ENCODE measurements at places on chromosomes 3 and 15.

GRCh38 chr3:194270627-194271459 is 80.3 kb downstream of the CPN2 start:
- peak; percentile 79 for DNase-seq

- DNase-seq: no peak
Measured at GRCh38 chr15:86964271-86964670, 884.6 kb downstream of the AGBL1 start.

DNA sequence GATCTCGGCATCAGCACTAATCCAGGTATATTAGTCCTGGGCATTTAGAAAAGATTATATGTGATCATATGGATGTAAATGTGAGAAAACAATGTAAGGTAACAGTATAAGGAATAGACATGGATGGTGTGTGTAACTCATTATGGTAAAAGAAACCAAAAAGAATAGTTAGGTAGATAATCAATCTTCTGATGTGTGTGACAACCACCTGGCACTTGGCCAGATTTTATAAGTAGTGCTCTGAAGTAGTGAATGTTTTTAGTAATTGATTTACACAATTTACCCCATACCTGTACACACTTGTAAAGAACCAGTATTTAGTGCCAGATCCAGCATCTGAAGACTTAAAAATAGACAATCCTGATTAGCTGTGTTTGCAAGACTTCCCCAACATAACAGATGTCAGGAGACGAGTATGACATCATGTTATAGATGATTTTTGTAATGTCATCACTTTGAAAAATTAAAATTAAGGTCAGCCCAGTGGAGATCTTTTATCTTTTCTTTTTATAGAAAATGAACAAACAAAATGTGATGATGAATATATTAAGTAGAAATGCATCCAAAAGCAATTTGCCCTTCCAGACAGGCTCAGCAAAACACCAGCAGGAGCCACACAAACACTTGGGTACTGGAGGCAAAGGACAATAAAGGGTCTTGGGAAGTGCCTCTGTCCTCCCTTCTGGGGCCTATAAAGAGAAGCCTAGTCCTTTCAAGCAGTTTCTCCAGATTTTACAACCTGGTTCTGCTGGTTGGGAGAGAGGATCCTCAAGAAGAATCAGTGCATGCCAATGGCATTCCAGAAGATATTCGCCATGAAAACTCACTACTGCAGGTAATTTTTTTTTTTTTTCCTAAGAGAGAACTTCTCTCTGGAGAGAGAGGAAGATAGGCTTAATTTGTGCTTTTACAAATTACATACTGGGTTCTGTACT is 140.7 kb downstream of the MECOM start:
- DNase-seq: no peak

DNA sequence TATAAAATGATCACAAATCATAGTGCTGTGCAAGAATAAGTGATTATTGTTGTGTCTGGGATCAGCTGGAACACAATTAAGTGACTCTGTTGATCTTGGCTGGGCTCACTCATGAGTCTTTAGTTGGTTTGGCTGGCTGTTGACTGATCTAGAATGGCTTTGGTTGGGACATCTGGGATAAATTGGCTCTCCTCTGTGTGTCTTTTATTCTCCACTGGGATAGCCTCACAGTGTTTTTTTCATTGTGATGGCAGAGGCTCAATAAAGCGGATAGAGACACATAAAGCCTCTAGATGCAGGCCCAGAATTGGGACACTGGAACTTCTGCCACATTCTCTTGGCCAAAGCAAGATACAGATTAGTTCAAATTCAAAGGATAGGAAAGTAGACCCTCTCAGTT is 735.6 kb downstream of the PDCD6IP start:
- no peak for DNase-seq

- no peak for DNase-seq
Measured at GRCh38 chr15:69164807-69165636, 4.6 kb downstream of the GLCE start.

DNA sequence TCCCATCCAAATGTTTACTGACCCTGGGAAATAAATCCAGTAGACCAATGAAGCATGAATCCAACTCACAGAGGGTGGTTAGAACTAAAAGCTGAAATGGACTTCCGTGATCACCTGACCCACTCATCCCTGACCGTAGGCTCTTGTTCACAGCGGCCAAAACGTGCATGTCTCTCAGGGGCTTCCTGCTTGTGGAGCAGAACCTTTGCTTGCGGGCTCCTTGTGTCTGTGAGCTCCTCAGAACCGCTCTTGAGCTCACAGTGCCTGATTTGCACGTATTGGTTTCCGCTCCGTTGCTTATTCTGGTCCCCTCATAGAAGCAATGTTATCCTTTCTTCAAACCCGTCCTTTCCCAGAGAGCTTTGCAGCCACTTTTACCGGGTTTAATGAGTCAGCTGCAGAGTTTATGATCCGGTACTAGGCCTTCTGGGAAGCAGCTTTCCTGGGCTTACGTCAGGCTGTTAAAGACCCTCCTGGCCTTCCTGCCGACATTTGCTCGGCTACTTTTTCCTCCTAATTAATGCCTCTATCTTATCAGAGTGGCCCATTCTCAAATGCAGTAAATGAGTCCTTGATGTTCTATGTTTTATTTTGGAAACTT is 35.4 kb downstream of the LIPC start:
- DNase-seq: peak; percentile 22

- DNase-seq: peak; percentile 34
Measured at GRCh38 chr3:105906836-105907235, 38.0 kb upstream of the CBLB start.

DNA sequence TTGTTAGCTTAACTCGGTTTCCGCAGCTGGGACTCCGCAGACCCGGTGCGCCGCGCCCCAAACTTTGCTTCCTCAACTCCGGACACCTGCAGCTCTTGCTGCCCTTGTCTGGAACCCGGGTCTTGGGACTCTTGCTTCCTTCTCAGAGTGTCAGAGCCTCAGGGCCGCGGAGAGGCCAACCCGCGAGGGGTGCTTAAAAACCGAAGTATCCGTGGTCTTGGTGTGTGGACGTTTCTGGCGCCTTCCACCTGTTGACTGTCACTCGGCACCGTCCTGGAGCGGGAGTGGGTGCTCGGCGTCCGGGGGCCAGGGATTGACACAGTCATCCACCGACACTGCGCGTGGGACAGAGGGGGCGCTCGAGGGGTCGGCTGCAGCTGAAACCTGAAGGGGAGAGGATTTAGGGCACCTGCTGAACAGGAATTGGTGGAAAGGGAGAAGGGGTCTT is 386 bp downstream of the SQOR start:
- DNase-seq: peak; percentile 46

DNA sequence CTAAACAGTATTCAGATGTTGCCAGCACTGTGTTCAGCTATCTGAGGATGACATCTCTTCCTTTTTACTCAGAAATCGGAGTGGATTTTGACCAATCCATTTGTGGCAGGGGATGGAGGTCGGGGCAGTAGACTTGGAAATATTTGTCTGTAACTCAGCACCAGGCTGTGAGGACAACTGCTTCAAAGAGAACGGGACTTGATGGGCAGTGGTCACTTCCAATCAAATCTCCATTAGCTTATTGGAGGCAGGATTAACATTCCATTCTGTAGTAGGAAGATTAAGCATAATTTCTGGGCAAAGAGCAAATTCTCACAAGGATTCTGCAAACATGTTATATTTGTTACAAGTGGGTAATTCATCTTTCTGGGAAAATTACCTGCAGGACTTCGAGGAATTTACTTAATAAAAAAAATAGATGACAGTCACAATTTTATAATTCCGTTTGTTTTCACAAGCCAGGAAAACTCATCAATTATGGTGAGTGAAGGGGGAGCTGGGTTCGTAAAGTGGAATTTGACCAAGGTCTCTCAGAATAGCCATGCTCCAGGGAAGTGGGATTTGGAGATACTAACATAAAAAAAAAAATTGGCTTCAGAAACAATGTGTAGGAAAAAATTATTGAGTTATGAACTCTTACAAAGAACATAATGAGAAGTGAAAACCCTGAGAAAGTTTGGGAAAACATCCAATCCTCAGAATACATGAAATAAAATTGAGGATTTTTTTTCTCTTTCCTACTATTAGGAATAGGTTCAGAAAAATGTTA is 18.1 kb downstream of the CRABP1 start:
- peak; percentile 32 for DNase-seq

- DNase-seq: no peak
Measured at GRCh38 chr15:90862964-90863778, 5.2 kb upstream of the FURIN start.

- DNase-seq: no peak
Measured at GRCh38 chr15:73375755-73376305, 7.1 kb upstream of the HCN4 start.

DNA sequence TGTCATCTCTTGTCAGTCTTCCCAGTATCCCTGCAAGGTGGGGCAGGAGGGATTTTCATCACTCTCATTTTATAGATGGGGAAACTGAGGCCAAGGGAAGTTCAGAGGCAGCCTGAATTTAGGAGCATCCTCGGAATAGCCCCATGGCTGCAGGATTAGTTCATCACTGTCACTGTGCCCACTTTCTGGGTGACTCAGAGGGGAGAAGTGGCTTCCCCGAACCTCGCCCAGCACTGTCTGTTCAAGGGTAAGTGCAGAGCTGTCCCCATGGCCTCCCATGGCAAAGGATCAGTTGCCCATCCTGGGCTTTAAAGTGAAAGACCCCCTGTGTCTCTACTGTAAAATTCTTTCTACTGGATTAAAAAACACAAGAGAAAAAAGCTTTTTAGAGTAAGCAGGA is 60.0 kb upstream of the SEC13 start:
- DNase-seq: no peak

DNA sequence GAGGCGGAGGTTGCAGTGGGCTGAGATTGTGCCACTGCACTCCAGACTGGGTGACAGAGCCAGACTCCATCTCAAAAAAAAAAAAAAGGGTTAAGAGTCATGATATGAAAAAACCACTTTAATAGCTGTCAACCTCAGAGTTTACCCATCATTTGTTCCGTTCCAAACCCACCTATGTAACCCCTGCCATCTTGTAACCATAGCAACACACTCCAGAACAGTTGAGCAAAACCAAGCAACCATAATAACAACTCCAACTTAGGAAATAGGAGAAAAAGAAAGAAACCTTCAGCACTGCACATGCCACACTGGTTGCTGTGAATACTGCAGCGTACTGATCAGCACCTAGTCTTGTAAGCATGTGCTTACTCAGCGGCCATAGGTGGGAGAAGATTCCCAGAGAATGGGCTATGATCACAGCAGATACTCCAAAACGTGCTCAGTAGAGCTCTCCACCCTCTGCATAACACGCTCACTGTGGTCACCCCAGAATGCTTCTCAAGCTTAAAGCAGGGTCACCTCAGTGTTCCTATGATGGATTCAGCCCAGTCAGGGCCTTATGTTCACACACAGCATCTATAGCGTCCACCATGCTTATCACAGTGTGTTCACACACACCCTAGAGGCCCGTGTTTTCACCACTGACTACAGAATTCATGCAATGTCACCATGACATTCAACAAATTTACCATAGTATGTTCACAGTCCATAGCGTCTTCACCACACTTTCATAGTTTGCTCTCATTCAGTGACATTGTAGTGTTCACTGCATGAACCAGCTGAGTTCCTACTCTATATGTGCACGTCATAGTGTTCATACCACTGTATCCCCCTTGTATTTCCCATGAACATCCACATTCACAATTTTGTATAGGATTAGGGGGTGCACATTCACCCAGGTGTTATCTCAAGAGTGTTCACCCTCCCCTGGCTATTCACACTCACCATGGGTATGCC is 6.5 kb upstream of the CILP start:
- no peak for DNase-seq

GRCh38 chr3:28940994-28941393 is 339.9 kb upstream of the RBMS3 start:
- DNase-seq: peak; percentile 31

All from lung (tissue), 17 donors.